Liver (tissue), 10 donors: ENCODE measurements at places on chromosomes 4 and X. TPM values are rescaled to one million over a fixed set of nuclear protein-coding genes. Genes with fewer than 3 reads are reported as not detected.

The KLHL4 gene
- total RNA-seq, result 0.50 TPM

- H3K27me3 ChIP-seq, result no peaks in the 10 kb centered on the region
- no peak overlapping the region for H3K4me3 ChIP-seq
- DNase-seq, result no peak
Observed at GRCh38 chr4:7172508-7172907, 19.8 kb upstream of the SORCS2 start.

GRCh38 chr4:168138143-168138542 is 45.8 kb downstream of the ANXA10 start:
- H3K4me3 ChIP-seq, result no peak overlapping the region
- DNase-seq, result no peak
- no peaks in the 10 kb centered on the region for H3K36me3 ChIP-seq
- no peaks in the 10 kb centered on the region for H3K4me1 ChIP-seq
- no peak overlapping the region for H3K27ac ChIP-seq

- DNase-seq, result no peak
- H3K4me3 ChIP-seq, result no peak overlapping the region
- H3K36me3 ChIP-seq, result no peaks in the 10 kb centered on the region
- H3K27ac ChIP-seq, result no peak overlapping the region
Observed at GRCh38 chr4:58209551-58209950, 1099.4 kb upstream of the IGFBP7 start.

- no peaks in the 10 kb centered on the region for H3K36me3 ChIP-seq
- no peak overlapping the region for H3K27ac ChIP-seq
- H3K4me3 ChIP-seq, result no peak overlapping the region
- no peak for DNase-seq
- H3K4me1 ChIP-seq, result no peaks in the 10 kb centered on the region
- H3K27me3 ChIP-seq, result no peaks in the 10 kb centered on the region
Observed at GRCh38 chrX:148049441-148049840, 68.3 kb downstream of the FMR1NB start.

DNA sequence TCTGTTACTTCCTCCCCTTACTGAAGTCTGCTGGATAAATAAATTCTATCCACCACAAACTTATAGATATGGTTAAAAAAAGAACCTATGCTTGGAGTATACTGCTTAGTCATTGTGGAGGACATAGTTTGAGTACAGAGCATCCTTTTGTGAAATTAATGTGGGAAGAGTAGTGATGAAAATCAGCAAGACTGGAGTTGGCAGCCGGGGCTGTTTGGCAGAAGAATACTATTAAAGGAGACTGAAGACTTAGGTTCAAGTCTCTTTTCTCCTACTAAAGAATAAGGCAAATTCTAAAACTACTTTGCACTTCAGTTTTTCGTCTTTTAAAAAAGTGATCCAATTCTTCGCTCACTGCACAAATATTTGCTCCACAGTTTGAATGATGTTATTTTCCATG is 326.6 kb upstream of the ATOH1 start:
- no peak overlapping the region for H3K4me3 ChIP-seq
- no peaks in the 10 kb centered on the region for H3K27me3 ChIP-seq
- H3K4me1 ChIP-seq, result no peaks in the 10 kb centered on the region
- H3K27ac ChIP-seq, result no peak overlapping the region
- H3K36me3 ChIP-seq, result no peaks in the 10 kb centered on the region

DNA sequence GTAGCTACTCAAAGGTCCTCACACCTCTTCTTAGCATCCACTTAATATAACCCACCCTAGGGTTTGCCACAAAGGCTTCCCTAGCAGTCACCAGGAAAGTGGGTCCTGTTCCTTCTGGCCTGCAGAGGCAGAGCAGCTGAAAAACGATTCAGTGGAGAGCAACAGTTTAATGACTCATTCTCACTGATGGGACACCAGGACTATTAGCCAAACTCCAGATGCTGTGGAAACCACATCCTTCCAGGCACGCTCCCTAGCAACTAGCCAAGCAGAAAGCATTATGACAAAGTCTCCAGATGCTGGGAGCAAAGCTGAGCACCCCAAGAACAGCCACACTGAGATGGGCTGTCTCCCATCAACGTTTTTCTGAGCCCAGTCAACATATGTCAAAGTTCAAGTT is 30.3 kb upstream of the UTP14A start:
- H3K27me3 ChIP-seq, result no peaks in the 10 kb centered on the region
- no peaks in the 10 kb centered on the region for H3K36me3 ChIP-seq
- no peak overlapping the region for H3K4me3 ChIP-seq
- H3K4me1 ChIP-seq, result no peaks in the 10 kb centered on the region
- no peak overlapping the region for H3K27ac ChIP-seq
